ENCODE measurements at places on chromosomes 12 and 14. TPM values are rescaled to one million over a fixed set of nuclear protein-coding genes. Genes with fewer than 3 reads are reported as not detected.

- DNase-seq: no peak
These were observed 34.9 kb downstream of the LRTM2 start for GRCh38 chr12:1855241-1855640.

- no peak for DNase-seq
These were observed 11.9 kb downstream of the RNF10 start for GRCh38 chr12:120546050-120546386.

The CNTN1 gene
- total RNA-seq: not detected

DNA sequence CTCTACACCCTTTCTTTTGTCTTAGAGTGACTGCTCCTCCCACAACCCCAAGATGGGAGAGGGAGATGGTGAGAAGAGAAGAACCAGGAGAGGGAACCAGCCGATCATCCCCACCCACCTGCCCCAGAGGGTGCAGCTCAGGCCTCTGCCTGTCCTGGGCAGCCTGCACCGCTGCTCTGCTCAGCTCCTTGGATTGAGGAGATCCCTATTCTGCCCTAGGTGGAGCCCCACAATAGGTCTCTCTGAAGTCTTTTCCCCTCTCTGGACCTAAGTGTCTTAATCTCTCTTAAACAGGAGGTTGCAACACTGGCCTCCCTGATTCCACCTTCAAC is 2.2 kb downstream of the ANKRD33 start:
- no peak for DNase-seq

The BHLHE41 gene
- under 0.01 TPM for total RNA-seq

- DNase-seq: no peak
These were observed 65.1 kb upstream of the PZP start for GRCh38 chr12:9273276-9273675.

DNA sequence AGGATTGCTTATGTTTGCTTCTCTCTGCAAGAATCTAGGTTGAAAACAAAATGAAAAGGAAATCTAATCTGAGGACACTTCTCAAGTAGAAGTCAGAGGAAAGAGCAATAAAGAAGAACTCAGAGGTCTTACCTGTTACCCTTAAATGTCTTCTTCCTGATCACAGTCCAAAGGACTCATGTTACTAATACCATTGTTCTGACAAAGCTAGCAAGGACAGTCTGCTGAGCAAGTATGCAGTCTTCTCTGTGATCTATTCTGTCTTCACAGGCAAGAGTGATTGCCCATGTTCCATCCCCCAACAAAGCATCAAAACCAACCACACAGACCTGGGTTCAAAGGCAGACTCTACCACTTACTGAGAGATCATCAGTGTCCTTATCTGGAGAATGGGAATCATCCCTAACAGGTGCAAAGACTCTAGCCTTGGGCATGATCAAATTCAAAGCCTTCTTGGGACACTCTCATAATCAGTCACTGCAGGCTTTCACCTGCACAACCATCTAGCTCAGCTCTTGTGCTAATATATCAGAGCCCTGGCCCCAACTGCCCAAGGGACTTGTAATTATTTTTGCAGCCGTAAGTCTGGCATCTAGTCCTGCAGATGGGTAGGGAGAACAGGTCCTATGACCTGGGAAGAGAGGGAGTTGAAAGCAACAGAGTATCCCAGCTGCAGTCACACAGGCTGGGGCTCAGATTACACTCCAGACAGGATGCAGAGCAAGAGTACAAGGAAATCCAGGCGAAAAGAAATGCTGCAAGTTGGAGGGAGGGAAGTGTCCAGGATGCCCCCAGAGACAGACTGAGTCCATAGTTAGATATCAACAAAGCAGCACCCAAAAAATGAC is 97.9 kb upstream of the NUDT4 start:
- no peak for DNase-seq

The RFX4 gene
- total RNA-seq: not detected

DNA sequence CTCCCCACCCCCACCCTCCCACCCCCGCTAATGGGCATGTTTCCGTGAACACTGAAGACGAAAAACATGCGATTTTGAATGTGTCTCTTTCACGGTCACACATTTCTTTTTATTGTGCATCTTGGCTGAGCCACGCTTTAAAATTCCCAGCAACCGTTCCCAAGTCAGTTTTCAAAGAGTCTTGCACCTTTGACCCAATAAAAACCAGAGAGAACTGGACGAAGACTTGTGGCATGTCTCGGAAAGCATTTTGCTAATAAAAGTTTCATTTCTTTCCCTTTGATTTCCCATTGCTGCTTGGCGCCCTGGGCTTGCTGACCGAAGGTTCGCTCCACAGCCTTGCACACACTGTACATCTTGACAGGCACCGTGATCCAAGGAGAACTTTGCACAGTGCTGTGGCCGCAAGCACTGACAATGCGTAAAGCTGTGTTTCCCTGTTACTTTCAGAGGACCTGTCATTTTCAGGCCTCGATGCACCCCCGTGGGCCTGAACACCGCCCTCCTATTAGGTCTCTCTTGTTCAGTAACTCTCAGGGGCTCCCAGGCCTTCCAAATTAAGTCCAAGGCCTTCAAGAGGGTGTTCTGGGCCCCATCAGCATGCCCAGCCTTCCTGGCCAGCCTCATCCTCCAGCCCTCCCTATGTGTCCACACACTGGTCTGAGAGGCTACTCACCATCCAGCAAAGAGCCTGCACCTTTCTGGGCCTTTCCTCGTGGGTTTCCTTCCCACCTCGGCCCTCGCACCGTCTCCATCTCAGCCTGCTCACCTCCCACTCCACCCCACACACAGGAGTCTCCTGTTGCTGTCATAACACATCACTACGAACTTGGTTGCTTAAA is 63.4 kb upstream of the DIO3 start:
- DNase-seq: no peak

All from lung microvascular endothelial cell (primary cell).